ENCODE measurements at places on chromosomes 2 and 18.

DNA sequence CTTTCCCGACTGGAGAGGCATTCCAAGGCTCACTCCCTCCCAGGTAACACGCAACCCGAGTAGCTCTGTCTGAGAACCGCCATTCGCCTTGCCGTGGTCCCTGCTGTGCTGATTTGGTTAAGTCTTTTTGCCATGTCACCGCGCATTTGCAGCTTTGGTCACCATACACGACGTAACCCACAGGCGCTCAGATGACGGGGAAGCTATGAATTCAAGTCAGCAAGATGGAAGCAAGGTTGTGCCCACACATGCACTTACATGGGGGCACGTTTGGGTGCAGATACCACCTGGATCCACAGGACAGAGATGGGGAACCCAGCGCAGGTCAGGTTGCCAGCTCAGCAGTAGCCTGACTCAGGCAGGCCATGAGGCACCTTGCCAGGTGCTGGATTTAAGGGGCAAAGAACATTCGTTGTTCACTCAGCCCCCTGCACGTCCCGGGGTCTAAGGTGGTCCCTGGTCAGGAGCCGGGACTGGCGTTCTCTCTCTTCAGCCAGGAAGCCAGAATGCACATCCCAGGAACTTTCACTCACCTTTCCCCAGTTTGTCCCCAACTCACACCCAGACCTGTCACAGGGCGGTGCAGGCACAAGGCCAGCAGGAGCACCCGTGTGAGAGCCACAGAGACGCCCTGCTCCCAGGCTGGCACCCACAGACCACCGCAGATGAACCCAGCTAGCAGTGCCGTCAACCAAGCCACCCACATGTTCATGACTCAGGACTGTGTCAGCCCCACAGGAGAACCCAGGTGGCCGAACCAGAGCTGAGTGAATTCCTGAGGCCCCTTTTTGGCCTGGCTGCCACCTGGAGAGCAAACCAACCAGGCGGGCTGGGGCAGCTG, 19.9 kb downstream of the SNED1 start:
- no peak for DNase-seq

GRCh38 chr2:64608867-64609226, 44.9 kb downstream of the SERTAD2 start:
- DNase-seq: no peak

- DNase-seq: no peak
Observed at GRCh38 chr2:133453032-133453431, 115.2 kb downstream of the NCKAP5 start.

DNA sequence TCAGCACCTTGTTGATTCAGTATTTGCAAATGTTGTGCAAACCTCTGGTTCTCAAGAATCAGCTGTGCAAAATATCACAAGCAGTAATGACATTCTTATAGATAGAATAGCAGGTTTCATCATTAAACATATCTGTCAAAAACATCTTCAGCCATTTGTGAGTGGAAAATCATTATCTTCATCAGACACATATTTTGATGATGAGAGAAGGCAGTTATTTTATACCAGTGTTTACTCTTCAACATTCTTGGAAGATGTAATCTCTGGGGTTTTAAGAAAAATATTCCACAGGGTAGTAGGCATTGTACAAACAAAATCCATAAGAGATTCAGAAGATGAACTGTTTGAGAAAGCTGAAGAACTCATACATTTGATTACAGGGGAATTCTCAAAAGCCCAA, 64.3 kb downstream of the FSIP2 start:
- no peak for DNase-seq

DNA sequence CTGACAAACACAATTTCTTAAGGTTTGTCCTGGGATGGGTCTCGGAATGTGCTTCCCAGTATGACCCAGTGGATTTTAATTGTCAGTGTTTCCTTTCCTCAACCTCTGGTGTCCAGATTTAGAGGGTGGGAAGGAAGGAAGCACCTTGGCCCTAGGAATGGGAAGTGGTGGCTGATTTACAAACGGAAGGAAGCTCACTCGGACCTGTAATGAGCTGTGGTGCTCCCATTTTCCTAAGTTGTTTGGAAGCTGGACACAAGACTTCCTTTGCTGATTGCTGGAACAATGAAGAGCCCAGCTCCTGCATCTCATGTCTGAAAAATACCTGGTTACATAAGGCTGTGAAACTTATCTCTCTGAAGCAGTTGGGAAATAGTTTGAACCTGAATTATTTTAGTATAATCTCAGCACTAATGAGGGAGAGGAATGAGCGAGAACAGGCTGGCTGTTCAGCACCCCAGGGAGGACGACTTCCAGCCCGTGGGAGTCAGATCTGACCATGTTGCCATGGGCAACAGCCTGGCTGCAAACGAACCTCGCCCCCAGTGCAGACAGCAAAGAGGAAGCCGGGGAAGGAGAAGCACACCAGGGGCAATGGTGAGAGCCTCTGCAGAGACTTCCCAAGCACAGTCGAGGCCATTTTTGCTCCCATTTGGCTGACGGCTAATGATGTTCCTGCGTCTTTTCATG, 74.4 kb upstream of the ASB18 start:
- DNase-seq: no peak

DNA sequence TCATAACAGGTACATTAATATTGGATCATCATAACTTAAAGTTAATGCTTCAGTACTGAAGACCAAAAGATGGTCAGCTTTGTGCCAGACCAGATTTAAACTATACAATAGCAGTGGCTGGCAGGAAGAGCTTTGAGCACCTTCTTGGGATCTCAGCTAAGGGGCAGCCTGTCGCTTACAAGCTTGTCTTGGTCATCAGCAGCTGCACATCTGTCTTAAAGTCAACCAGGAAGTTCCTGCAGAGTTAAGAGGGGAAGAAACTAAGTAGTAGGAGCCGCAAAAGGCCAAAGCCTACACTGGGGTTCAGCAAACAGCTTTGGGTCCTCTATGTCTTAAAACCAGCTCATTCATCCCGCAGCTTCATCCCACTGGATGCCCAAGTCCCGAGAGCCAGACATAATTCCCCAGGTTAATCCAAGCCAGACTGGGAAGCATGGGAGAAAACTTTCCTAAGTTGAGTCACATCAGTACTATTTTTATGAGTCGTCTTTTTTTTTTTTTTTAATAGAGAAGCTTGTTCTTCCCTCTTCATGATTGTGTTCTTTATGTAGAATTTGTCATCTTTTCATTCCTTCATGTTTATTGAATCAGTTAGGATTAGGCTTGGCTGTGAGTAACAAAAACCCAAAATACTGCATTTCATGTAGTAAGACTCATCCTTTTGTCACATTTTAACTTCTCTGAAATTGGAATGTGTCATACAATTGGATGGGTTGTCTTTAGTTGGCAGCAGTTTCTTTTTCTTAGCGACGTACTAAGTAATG, 59.3 kb downstream of the SERTAD2 start:
- no peak for DNase-seq

- DNase-seq: no peak
Observed at GRCh38 chr2:236167297-236168109, 683 bp downstream of the GBX2 start.

DNA sequence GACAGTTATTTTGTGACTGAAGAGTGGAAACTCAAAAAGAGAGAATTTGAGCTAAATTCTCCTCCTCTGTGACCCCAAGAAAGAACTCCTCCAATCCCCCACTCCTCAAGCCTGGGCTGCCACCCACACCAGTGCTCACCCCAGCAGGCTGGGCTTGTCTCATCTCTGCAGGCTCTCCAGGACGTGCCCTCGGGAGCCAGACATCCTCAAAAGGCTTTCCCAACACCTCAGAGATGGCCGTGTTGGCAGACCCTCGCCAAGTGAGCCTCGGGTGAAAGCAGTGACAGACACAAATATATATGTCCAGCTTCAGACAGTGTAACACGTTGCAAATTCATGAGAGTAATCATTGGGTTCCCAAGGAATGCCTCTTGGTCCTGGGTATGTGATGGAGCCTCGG, 377.7 kb upstream of the SALL3 start:
- DNase-seq: no peak

DNA sequence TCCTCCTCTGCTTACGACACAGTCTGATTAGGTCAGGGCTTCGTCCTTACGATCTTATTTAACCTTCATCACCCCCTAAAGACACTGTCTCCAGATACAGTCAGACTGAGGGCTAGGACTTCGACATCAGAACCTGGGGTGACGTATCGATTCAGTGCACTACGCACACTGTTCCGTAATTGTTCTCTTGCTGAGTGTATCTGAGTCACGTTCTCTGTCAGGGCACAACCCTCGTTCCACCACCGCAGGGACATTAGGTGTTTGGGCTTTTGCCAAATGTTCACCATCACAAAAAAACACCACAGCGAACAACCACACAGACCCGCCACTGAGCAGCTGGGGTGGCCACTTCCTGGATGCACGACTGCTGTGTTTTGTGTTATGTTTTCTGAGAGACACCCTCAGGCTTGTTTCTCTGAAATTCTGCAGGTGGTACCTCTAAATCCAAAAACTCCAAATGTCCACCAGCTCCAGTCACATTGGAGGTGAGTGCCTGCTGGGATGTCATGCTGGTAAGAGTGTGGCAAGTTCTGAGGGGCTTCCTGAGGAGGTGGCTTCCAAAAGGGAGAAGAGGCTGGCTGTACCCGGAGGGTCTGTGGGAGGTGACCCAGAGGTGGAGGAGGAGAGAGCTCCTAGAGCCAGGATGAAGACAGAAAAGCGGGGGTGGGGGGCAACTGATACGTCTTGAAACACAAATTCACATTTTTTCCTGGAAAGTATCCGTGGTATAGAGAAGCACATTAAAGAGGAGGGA, 66.6 kb downstream of the ADNP2 start:
- DNase-seq: no peak
